ENCODE measurements at places on chromosomes 5 and 9.

DNA sequence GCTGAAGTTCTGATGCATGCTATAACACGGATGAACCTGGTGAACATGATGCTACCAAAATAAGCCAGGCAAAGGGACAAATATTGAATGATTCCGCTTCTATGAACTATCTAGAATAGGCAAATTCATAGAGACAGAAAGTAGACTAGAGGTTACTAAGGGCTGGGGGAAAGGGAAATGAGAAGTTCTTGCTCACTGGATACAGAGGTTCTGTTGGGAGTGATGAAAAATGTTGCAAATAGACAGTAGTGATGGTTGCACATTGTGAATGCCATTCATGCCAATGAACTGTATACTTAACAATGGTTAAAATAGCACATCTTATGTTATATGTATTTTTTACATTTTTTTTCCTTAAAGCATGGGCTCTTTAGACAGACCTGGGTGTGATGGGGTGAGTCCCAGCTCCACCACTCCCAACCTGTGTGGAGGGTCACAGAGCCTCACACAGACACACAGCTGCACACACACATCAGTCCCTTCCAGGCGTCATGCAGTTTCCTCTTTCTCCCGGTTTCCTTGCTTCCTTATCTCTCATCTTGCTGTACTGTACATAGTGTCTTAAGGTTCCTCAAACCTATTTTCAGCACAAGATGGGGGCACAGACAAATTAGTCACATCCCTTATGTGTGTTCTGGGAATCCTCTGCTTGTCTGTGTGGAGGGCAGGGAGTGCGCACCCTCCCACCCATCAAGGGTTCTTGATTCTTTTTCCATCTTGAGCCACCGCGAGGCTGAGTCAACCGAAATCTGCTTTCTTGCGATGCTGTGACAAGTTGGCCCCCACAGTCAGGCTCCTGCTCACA, 192.9 kb downstream of the CRB2 start:
- DNase-seq: no peak

- no peak for DNase-seq
Observed at GRCh38 chr5:119270960-119271757, 84.7 kb upstream of the TNFAIP8 start.

- no peak for DNase-seq
Observed at GRCh38 chr5:9544502-9545135, 1.3 kb downstream of the SEMA5A start.

- no peak for DNase-seq
Observed at GRCh38 chr9:136209232-136209631, 4.3 kb upstream of the LHX3 start.

- no peak for DNase-seq
Observed at GRCh38 chr5:108735790-108736189, 11.9 kb upstream of the FER start.

DNA sequence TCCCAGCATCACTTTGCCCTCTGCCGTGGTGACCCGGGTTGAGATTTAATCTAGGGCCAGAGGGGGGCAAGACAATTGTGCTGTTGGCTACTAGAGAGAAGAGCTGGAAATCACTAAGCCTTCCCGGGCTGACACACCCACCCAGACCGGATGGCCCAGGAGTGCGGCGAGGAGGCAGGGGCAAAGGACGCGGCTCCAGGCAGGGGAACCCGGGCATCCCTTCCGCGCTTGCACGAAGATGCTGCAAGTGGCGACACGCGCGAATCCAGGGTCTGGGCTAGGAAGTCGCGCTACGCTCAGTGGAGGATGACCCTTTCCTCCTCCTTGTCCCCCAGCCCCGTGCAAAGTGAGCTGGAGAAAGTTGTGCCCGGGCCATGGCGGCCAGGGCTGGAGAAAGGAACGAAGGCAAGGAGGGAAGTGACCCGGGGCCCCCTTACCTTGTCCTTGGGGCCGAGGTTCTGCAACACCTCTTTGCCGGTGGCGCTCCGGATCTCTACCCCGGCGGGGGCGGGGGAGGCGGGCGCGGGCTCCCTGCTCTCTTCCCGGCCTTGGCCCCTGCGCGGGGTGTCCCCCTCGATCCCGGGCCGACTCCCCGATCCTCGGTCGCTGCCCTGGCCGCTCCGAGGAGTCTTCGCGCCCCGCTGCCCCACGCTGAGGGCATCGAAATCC, 693 bp downstream of the DPYSL3 start:
- no peak for DNase-seq

- no peak for DNase-seq
Observed at GRCh38 chr5:43336159-43336558, 22.9 kb upstream of the HMGCS1 start.

GRCh38 chr9:37775216-37775919, 9.5 kb downstream of the EXOSC3 start:
- no peak for DNase-seq

- DNase-seq: no peak
Observed at GRCh38 chr5:34611464-34612415, 44.4 kb upstream of the RAI14 start.

DNA sequence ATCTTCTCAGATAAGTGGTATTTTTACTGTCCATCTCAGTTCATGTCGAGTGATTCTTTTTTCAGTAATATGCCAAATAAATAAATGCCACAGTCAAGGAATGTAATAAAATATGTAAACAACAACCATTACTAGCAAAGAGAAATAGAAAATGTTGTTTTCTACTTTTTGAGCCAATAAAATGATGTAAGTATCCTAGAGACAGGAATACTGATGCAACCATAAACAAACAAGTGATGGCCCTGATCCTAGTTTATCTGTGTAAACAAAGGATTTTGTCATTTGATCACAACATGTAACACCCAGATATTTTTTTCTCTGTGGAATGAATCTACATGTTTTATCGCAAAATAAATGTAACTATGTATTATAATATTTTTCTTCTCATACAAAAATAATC, 1852.8 kb downstream of the EFNA5 start:
- DNase-seq: no peak

DNA sequence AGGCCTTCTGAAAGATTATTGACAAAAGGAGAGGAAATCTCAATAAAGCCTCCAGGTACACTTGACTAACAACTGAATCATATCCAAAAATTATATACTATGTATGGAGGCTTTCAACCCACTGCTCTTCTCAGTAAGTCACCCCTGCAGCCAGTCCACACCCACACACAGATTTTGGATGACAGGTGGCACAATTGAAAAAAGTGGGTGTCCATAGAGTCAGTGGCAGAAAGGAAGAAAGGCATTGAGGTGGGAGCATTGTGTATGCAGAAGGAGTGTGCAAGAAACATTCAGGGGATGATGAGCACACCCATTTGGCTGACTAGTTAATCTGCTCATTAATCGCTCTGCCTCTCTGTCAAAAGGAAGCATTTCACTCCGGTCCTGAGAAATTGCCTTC, 150.6 kb upstream of the IL12B start:
- DNase-seq: no peak

DNA sequence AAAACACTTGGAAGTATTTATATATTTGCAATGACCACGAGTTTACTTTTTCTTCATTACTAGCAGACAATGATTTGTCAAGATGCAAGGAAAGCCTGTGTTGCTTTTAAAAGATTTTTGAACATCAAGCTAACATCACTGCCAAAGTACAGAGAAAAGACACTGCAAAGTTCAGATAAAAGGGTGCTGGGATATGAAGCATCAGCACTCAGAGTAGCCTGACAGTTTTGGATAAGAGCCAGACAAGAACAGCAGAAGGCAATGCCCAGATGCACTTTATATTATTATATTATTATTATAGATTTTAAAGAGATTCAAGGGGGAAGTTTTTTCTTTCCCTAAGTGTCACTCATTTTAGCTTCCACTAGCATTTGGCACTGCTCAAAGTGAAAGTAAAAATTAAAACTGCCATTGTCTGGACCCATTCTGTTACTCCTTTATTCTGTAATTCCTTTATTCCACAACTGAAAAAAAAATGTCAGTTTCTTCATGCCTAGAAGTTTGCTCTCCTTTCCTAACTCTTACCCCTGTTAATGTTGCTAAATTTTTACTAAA, 240.6 kb downstream of the EFNA5 start:
- DNase-seq: no peak

GRCh38 chr9:4553951-4554381, 63.7 kb downstream of the SLC1A1 start:
- DNase-seq: no peak

DNA sequence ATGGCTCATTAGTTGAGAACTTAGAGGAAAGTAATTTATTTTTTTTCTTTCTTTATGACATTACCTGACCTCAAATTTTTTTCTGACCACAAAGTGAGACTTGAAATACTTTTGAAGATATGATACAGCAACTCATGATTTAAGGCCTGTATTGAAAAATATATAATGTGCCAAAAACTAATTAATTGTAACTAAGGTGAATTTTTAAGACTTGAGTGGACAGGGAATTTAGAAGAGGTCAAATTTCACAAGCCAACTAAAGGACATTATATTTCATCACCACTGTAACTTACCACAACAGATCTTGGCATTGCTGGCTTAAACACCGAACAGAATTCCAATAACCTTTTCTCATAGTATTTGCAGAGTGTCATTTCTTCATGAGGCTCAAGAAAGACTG, 1.8 kb downstream of the CCNH start:
- DNase-seq: no peak

DNA sequence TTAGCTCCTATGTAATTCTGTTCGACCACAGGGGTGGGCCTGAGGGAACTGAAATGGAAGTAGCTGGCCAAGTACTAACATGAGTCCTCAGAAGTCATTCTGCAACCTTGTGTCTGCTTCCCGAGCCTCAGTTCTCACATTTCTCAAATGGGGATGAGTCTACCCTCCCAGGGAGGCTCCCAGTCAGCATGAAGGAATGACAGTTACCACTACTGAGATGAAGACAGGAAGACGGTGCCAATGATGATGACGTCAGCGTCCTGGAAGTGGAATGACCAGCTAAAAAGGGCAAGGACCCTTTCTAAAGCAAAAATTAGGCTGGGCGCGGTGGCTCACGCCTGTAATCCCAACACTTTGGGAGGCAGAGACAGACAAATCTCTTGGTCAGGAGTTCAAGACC, 6.8 kb downstream of the PIP5KL1 start:
- DNase-seq: no peak

GRCh38 chr5:39977066-39977655, 552.4 kb upstream of the DAB2 start:
- DNase-seq: no peak

DNA sequence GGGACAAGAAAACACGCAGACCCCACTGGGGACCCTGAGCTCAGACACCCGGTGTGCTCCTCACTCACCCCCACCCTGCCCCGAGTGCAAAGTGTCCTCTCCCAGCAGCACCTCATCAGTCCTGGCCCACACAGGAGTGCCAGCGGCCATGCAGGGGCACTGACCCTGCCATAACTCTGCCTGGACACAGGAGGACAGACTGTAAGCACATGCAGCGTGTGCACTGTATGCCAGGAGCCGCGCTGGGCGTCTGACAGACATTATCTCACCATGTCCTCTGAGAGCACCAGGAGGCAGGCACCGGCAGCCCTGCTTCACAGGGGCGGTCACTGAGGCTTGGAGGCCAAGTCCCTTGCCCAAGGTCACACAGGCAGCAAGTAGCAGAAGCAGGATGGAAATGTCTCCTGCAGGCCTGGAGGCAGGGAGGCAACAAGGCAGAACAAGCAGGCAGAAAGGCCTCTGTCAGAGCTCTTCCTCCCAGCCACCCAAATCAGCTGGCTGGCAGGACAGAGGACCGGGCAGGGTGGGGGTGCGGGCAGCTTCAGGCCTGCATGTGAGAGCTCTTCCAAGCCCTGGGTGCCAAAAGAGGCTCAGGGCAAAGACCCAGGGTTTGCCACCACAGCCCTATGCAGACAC, 8.4 kb downstream of the EEIG1 start:
- no peak for DNase-seq

DNA sequence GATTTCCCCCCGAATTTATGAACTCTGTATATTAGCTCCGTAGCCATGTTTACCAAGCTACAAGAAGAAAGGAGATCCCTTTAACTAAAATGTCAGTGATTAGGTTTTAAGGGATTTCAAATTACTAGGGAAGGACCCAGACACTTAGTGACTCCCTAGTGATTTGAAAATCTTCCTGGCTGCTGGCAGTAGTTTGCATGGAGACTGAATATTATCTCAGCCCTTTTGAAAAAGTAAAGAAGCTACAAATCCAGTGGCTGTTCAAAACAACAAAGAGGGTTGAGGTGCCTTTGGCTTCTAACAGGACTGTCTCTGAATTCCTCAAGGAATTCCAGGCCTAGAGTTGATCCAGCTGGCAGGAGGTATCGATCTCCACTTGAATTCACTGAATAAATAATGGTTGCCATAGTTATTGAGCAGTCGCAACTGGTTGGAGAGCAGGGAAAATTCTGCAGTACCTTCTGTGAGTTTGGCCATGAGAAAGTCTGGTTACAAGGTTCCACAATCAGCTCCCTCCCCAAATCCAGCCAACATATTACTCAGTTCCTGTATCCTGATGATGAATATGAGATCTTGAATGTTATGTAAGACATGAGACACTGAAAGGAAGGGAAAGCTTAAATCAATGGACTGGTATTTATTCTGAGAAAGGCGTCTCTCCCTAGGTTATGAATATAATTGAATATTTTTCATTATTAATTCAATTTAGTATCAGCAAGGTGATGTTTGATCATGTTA, 37.7 kb downstream of the NR4A3 start:
- no peak for DNase-seq

- no peak for DNase-seq
Observed at GRCh38 chr9:131672451-131672850, 67.4 kb downstream of the RAPGEF1 start.

- no peak for DNase-seq
Observed at GRCh38 chr5:56760723-56761122, 54.6 kb upstream of the MAP3K1 start.

GRCh38 chr9:13122756-13123369, 156.6 kb downstream of the MPDZ start:
- no peak for DNase-seq

GRCh38 chr9:121663591-121663990, 12.2 kb downstream of the DAB2IP start:
- no peak for DNase-seq

DNA sequence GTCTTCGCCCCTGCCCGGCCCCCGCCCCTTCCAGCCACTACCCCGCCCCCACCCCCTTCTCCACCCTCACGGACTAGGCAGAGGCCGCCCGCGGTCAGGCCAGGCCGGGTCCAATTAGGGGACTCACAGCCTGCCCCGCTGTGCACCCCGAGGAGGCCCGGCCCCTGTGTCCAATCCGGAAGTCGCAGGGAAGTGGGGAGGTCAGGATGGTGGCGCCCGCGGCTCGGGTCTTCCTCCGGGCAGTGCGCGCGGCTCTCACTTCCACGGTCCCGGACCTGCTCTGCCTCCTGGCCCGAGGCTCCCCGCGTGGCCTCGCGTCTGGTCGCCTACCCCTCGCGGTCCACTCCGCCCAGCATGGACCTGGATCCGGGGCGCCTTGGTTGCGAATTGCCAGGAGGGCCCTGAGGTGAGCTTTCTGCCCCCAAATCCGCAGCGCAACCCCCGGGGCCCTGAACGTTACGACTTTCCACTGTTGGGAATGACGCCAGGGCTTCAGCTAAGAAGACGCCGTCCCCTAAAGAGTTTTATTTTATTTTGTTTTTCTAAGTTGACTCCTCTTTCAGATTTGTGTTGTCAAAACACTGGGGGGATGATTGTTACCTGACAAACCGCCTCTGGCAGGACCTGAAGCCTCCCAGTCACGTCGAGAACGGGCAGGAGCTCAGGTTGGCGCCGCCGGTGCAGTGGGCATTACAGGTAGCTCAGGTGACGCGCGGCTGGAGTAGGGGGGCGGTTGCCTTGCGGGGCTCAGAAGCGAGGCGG, 763 bp upstream of the IRX2 start:
- DNase-seq: no peak

- DNase-seq: peak; percentile 35
Observed at GRCh38 chr5:133287500-133287899, 235.7 kb downstream of the HSPA4 start.

- DNase-seq: peak; percentile 6
Observed at GRCh38 chr9:75027187-75028107, 646 bp downstream of the CARNMT1 start.

GRCh38 chr5:149788964-149789363, 58.9 kb downstream of the PPARGC1B start:
- DNase-seq: no peak

All from stimulated activated CD8-positive, alpha-beta memory T cell treated with anti-CD3 and anti-CD28 coated beads, Interleukin-2, amount 100 ng/mL, for 1 hour (primary cell).